Cortex of kidney (tissue), 1 donor: ENCODE measurements at places on chromosomes 1 and 21.

- DNase-seq, result no peak
These were observed 1.0 kb upstream of the CRTC2 start for GRCh38 chr1:153959454-153959853.

- no peak for DNase-seq
These were observed 65.0 kb upstream of the RNPC3 start for GRCh38 chr1:103460511-103460910.

- DNase-seq, result no peak
These were observed 231.6 kb downstream of the NRIP1 start for GRCh38 chr21:14833241-14833640.

- no peak for DNase-seq
These were observed 54.9 kb upstream of the BACE2 start for GRCh38 chr21:41112740-41113692.

DNA sequence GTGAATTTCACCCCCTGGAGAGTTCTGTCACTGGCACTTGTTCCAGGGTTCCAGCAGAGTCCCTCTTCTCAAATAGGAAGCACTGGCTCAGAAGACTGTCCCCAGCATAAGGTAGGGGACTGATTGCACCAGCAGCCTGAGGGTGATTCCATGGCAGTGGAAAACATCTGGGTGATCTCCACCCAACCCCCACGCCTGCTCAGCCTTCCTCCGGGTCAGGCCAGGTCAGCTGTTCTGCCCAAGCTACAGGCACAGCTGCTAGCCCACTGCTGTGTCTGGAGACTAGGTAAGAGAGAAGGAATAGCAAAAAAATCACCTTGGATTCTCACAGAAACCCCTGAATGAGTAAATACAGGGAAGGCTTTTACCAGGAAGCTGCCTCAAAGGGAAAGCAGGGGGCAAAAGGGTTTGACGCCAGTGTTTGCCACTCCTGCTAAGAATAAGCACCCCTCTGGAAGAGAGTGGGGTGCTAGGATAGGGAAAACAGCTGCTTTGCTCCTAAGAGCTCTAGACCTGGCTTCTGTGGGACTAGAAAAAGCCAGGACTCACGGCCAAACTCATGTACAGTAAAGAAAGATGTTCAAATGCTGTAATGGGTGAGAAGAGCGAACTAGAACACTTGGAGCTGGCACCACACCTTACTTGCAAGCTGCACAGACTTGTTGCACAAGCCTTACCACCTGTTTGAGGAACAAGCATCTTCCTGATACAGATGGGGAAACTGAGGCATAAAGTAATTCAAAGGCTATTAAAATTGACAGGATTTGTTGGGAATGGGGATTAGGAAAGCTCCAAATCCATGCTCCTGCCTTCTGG is 1.0 kb upstream of the DENND2D start:
- no peak for DNase-seq

DNA sequence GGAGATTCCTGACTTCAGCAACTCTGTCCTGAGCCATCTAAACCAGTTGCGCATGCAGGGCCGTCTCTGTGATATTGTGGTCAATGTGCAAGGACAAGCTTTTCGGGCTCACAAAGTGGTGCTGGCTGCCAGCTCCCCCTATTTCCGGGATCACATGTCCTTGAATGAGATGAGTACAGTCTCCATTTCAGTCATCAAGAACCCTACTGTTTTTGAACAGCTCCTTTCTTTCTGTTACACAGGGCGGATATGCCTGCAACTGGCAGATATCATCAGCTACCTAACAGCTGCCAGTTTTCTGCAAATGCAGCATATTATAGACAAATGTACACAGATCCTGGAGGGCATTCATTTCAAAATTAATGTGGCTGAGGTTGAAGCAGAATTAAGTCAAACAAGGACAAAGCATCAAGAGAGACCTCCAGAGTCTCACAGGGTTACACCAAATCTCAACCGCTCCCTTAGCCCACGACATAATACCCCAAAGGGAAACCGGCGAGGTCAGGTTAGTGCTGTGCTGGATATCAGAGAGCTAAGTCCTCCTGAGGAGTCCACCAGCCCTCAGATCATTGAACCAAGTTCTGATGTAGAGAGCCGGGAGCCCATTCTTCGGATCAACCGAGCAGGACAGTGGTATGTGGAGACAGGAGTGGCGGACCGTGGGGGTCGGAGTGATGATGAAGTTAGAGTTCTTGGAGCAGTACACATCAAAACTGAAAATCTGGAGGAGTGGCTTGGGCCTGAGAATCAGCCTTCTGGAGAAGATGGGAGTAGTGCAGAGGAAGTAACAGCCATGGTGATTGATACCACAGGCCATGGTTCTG is 2.3 kb downstream of the ZBTB37 start:
- no peak for DNase-seq

DNA sequence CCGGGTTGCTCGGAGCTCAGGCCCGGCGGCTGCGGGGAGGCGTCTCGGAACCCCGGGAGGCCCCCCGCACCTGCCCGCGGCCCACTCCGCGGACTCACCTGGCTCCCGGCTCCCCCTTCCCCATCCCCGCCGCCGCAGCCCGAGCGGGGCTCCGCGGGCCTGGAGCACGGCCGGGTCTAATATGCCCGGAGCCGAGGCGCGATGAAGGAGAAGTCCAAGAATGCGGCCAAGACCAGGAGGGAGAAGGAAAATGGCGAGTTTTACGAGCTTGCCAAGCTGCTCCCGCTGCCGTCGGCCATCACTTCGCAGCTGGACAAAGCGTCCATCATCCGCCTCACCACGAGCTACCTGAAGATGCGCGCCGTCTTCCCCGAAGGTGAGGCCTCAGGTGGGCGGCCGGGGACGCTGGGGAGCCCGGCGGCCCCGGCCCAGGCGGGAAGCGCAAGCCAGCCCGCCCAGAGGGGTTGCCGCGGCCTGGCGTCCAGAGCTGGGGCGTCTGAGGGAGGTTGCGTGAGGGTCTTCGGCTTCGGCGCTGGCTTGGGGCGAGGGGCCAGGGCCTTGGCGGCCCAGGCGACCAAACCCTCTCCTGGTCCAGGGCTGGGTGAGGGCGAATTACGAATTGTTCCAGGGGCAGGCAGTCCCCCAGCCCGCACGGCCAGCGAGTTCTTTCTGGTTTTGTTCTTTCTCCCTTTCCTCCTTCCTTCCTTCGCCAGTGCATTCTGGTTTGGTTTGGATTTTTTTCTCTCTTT is 805 bp downstream of the SIM2 start:
- DNase-seq, result no peak

- DNase-seq, result no peak
These were observed 27.8 kb downstream of the SYT2 start for GRCh38 chr1:202682477-202682876.

GRCh38 chr1:171484760-171485374 is 463 bp upstream of the PRRC2C start:
- no peak for DNase-seq

GRCh38 chr1:76430531-76430930 is 356.0 kb downstream of the ST6GALNAC3 start:
- DNase-seq, result no peak

DNA sequence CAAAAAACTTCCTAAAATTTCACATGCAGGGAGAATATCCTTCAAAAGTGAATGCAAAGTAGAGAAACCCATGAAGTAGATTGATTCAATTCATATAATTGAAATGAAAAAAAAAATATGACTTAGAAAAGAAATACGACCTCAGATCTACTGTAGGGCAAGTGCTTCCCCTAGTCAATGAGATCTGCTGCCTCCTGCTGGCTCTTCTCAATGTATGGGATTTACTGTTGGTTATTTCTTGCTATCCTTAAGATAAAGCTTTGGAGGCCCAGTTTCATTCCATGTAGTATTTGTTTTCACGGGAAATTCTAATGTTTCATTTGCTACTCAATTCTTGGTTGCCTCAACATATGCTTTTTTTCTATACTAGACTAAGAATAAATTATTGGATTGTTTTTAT is 46.2 kb downstream of the ZNF648 start:
- no peak for DNase-seq

DNA sequence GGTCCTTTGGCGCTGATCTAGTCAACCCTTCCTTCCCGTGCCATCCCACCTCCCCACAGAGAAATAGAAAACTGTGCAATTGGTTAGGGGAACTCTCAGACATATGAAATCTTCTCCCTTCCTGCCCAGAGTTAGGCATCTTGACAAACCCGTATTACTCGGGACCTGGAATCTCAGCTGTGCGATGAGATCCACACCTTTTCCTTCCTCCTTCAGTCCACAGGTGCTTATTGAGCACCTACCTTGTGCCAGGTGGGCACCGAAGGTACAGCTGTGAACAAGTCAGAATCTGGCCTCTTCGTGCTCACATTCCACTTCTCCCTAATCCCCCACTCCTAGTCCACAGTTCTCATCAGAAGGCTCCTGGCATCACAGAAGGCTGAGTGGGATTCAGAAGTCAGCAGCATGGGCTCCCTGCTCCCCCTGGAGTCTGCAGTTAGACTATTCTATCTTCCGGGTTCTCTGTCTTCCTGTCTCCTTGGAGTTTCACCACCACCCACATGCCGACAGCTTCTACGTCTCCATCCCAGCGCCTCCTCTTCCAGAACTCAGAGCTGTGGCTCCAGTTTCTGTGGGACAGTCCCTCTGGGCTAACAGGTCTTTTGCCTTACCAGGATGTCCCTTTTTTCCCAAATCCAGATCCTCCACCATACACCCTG is 23.0 kb downstream of the KNCN start:
- no peak for DNase-seq

DNA sequence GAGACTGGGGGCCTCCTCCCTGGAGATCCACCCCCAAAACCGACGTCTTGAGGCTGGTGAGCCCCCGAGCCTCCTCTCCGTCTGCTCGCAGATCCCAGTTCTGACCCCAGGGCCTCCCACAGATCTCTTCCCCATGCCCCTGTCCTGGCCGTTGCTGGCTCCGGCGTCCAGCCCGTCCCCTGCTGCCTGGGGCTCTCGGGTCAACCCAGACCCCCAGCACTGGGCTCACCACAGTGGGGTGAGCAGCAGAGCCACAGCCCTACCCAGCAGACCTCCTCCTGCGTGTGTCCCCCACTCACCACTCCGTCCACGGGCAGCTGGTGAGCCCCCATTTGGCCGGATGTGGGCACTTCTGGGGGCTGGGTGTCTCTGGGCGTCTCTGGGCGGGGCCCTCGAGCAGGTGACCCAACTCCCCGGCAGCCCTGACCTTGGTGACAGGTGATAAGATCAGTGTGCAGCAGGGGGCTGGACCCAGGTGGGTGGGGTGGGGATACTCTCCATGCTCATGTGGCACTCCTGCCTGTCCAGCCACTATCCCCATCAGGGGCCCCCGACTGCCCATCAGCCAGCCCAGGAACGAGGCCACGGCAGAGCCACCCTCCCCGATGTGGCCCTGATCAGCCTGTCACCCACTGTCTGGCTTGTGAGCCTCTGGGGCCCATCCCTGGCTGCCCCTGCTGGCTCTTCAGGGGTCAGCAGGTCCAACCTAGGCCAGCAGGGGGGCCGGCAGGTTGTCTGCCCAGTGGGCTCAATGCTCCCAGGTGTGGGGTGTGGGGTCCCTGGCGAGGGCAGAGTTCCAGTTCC is 709 bp downstream of the TNFRSF14 start:
- DNase-seq, result no peak

- no peak for DNase-seq
These were observed 304.0 kb downstream of the RRAGC start for GRCh38 chr1:38555594-38555993.

- no peak for DNase-seq
These were observed 61.3 kb downstream of the PRDM16 start for GRCh38 chr1:3130268-3130667.

DNA sequence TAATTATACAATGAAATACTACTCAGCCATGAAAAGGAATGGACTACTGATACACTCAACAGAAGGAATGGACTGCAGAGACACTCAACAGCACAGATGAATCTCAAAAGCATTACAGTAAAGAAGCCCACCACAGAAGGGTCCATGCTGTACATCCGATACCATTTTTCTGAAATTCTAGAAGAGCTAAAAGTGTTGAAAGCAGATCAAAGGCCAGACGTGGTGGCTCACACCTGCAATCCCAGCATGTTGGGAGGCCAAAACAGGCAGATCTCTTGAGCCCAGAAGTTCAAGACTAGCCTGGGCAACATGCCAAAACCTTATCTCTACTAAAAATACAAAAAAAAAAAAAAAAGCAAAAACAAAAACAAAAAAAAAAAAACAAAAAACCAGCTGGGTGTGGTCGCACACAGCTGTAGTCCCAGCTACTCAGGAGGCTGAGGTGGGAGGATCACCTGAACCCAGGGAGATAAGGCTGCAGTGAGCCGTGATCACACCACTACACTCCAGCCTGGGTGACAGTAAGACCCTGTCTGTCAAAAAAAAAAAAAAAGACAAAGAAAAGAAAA is 15.5 kb downstream of the PPP1R15B start:
- DNase-seq, result no peak

DNA sequence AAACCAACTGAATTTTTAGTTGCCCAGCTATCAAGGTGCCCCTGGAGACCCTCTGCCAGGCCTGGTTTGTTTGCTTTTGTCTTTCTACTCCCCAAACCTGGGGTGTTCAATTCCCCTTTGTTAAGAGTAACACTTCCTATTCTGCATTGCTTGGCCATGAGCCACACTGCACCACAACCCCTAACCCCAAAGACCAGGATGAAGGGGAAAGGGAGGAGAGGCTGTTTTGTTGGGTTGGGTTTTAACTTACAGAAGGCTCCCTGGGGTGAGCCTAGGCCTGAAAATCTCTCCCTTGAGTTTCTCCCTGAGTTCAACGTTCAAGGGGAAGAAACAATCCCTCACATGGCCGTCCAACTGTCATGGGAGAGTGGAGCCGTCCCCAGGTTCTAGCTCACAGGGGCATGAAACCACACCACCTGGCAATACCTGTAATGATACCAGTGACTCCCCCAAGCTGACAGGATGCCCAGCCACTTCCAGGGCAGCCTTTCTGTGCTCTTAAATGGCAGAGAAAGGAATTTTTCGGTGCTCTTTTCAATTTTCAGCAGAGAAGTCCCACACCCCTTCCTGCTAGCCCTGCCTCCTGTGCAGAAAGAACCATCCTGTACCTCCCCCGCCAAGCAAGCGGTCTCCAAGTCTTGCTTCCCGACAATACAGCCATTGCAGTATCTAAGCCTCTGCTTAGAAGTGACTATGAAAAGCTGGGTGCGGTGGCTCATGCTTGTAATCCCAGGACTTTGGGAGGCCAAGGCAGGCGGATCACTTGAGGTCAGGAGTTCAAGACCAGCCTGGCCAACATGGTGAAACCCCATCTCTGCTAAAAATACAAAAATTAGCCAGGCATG is 14.9 kb downstream of the SLC45A3 start:
- no peak for DNase-seq

GRCh38 chr1:45952072-45952471 is 148.7 kb downstream of the MAST2 start:
- DNase-seq, result no peak
